Activated T-cell treated with anti-CD3 and anti-CD28 coated beads for 4 hours (primary cell): ENCODE measurements at places on chromosomes 1 and 21.

- DNase-seq = no peak
These were observed 212.6 kb downstream of the TGFB2 start for GRCh38 chr1:218557731-218558130.

DNA sequence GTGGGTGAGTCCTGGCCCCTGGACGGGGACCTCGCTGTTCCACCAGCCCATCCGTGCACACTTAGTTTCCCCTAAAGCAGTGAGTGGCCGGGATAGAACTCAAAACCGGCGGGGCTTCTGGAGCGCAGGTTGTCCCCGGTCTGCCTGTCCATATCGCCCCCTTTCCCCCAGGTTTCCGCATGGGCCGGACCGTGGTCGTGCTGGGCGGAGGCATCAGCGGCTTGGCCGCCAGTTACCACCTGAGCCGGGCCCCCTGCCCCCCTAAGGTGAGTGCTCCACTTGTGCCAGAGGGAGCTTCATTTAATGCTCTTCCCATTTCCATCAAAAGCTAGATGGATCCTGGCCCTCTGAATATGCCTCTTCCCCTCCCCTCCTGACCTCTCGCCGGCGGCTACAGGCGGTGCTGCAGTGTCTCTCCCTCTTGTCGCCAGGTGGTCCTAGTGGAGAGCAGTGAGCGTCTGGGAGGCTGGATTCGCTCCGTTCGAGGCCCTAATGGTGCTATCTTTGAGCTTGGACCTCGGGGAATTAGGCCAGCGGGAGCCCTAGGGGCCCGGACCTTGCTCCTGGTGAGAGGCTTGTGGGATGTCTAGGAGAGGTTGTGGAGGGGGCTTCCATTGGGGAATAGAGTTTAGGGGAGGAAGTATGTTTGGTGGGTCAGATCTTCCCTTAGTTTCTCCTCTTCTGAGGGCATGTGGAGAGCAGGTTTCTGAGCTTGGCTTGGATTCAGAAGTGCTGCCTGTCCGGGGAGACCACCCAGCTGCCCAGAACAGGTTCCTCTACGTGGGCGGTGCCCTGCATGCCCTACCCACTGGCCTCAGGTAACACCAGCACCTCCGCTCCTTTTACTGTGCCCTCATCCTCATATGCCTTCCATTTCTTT lies 683 bp downstream of the PPOX start:
- DNase-seq = no peak

GRCh38 chr21:44054710-44055109 lies 42.6 kb downstream of the TRAPPC10 start:
- DNase-seq = no peak

DNA sequence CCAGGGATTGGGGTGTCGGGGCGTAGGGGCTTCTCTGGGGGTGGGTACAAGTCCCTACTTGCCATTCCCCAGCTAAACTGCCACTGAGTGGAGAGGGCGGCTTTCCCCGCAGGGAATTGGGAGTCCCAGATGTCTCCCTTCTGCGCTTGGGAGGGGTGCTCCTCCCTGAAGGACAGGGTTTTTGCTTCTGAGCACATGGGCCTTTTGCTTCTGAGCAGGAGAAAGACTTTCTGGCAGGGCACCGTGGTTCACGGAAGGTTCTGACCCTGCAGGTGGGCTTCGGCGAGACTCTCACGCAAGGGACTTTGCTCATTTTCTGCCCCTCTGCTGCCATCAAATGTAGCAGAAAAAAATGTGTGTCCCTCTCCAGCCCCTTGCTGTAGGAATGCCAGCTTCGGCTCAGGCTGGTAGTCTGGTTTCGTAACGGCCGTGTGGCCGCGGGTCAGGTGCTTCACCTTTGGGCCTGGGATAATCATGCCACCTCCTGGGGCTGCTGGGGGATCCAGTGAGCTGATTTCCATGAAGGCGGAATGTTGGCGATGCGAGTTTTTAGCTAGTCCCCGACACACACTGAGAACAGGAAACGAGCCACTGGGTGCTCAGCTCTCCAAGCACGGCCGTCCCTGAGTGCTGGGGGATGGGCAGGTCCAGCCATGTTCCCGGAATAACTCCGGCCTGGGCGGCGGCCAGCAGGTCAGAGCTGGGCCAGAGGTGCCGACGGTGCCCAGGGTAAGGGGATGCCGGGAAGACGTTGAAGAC lies 364.0 kb downstream of the CAMTA1 start:
- no peak for DNase-seq

DNA sequence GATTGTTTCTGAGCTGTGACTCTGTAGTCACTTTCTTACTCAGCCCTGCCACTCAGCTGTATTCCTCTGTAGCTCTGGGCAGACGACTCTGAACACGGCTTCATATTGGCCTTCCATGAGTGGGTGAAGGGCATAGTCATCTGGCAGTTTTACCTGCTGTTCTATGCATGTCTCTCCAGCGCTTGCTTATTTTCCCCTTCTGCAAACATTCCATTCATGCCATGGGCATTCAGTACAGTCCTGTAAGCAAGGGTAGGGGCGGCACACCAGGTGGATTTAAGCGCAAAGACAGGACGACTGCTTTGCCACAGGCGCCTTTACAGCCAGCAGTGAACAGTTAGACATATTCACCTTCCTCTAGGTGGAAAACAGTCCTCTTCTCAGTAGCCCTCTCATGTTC lies 4.4 kb upstream of the WDR26 start:
- DNase-seq = no peak

GRCh38 chr1:179187735-179188471 lies 41.6 kb downstream of the ABL2 start:
- no peak for DNase-seq

DNA sequence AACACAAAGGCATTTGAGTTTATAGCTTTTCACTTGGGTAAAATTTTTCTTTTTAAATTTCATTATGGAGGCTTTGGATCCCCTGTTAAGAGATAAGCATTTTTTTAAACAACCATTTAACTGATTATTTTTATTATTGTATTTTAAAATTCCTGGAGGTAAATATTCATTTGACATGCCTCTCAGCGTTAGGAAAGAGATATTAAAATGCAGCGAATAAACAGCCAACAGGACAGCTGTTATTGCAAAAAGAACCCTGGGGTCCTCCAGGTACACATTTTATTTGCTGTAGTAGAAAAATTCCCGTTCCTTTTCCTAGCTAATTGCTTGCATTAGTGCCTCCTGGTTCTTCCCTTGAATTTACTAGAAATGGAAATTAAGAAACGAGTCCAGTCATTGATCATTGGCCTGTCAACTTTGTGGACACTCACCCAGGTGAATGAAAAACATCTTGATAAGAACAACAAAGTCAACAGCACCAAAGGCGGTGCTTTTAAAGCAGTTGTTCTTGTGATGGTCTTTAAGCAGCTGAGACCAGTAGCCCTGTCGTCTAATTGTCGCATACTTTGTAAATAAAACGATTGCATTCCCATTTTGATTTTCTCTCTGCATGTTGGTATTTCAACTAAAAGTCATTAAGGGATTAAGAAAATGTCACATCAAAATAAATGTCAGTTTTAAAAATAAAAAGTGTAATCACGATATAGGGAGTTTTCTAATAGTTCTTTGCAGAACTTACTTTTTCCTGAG lies 282.4 kb downstream of the GRIK1 start:
- DNase-seq = no peak

- no peak for DNase-seq
These were observed 30.6 kb downstream of the HYI start for GRCh38 chr1:43422995-43423671.

- no peak for DNase-seq
These were observed 76.2 kb upstream of the TLR5 start for GRCh38 chr1:223219318-223219635.
